ENCODE measurements at places on chromosomes 5 and 9.

- DNase-seq = no peak
These were observed 138.8 kb downstream of the ROR2 start for GRCh38 chr9:91811024-91811909.

DNA sequence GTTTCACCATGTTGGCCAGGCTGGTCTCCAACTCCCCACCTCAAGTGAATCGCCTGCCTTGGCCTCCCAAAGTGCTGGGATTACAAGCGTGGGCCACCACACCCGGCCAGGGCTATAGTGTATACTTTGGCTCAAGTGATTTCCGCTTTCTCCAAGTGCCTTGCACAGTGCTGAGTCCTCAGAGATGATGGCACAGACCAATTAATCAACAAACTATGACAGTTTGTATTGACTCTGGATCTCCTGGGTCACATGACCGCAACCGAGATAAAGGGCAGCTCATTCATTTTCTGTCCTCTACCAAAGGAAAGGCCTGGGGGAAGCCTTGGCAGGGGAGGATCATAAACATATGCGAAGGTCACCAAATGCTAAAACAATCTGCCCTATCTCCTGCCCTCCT is 11.4 kb upstream of the LARP1 start:
- no peak for DNase-seq

GRCh38 chr9:83572524-83572923 is 34.3 kb upstream of the FRMD3 start:
- DNase-seq = no peak

- DNase-seq = peak; percentile 13
These were observed 129.0 kb downstream of the COL23A1 start for GRCh38 chr5:178461004-178461730.

DNA sequence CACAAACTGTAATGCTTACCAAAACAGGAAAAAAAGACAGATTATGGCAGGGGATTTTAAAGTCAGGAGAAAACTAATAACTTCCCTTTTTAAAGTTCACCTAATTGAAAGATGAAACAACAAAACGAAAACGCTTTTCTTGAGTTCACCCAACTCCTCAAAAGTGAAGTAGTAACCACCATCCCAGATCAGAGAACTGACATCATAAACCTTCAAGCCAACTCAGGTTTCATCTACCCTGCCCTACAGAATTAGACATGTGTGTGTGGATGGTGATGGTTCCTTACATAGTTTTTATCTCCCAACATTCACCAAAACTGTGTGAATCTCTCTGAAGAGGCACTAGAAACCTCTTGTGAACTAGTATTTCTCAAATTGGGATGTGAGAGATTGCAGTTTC is 195.2 kb upstream of the PTGER4 start:
- no peak for DNase-seq

- DNase-seq = no peak
These were observed 163.6 kb upstream of the TLE4 start for GRCh38 chr9:79408200-79408599.

GRCh38 chr5:143249851-143250250 is 153.6 kb downstream of the NR3C1 start:
- no peak for DNase-seq

GRCh38 chr5:60487885-60488442 is 212.0 kb downstream of the DEPDC1B start:
- no peak for DNase-seq

DNA sequence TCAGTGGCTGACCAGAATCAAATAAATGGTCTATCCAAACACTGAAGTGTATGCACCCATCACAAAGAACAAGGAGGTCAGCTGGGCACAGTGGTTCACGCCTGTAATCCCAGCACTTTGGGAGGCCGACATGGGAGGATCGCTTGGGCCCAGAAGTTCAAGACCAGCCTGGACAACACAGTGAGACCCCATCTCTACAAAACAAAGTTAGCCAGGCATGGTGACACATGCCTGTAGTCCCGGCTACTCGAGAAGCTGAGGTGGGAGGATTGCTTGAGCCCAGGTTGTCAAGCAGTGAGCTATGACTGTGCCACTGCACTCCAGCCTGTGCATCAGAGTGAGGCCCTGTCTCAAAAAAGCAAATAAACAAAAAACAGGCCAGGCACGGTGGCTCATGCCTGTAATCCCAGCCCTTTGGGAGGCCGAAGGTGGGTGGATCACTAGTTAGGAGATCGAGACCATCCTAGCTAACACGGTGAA is 40.5 kb downstream of the SEMA4D start:
- no peak for DNase-seq

DNA sequence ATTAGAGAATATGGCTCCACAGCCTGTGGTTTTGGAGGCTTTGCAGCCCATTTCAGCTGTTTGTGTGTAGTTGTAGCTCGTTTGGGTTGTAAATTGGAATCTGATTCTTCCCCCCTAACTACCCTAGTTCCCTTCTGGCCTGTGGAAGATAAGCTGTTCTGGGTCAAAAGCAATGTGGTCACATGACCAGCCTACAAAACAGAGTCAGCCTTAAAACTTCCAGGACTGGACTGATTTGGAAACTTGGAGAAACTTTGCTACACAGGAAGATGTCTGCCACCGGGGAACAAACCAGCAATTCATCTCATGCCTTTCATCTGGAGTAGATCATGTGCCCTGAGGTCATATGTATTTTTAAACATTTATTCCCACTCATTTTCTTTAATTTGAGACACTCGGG is 83.8 kb downstream of the DAPK1 start:
- no peak for DNase-seq

- DNase-seq = no peak
These were observed 259.1 kb upstream of the CDH12 start for GRCh38 chr5:23112237-23112636.

DNA sequence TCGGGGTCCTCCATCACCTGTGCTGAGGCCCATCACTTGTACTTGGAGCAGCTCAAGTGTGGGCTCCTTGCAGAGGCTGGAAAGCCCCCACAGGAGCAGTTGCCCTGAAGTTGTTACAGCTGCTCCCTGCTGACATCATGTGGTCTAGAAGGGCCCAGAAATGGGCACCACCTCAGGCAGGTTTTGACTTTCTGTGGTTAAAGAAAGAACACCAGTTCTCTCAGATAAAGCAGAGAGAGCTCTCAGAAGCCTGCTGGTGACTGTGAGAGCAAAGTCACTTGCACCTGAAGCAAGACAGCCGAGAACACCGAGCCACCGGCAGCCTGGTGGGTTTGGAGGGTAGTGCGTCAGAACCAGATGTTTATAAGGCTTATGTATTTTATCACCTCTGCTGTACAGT is 70.4 kb downstream of the MVB12B start:
- no peak for DNase-seq

- no peak for DNase-seq
These were observed 8.4 kb upstream of the IRX2 start for GRCh38 chr5:2759696-2760461.

DNA sequence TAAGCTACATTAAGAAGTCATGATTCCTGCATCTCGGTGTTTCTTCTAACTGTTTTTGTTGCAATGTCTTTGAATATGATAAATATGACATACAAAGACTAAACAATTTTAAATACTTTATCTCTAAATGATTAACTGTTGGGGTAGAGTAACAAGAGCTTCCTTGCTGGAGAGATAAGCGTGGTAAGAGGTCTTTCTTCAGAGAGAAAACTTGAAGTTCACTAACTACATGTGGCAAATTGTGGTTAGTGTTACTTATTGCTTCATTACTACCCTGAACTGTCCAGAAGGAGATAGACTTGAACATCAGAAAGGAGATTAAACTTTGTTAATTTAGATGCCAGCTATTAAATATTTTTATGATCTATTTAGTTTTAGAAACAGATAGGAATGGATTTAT is 7.0 kb upstream of the ARSB start:
- no peak for DNase-seq

DNA sequence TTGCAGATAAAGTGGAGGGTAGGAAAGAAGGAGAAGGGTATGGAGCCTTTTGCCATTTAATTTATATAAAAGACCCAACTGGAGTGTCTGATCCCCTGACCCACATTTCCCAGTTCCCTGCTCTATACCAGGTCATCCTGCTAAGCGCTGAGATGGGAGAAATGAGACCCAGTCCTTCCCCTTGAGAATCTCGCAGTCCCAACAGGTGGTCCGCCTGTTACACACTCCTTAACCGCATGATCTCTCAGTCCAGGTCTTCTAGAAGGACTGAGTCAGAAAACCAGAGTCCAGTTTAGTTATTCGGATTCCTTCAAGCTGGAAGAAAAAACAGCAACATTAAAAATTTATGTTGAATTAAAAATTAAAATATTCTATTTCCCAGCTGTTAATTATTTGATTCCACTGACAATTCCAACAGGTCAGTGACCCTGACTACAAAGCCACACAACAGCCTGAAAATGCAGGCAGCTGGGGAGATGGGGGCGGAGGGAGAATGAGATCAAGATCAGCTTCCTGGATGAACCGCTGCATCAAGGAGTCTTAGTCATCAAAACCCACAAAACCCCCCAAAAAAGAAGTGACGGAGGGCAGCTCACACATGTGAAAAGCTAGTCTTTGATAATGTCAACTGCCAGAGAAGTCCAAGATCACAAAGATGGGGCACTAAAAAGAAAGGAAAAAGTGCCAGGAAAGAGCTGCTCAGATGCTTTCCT is 44.0 kb downstream of the GGTA1 start:
- no peak for DNase-seq

- no peak for DNase-seq
These were observed 31.1 kb downstream of the C5orf58 start for GRCh38 chr5:170263906-170264305.

- DNase-seq = no peak
These were observed 1.8 kb upstream of the TLE4 start for GRCh38 chr9:79569814-79570447.

DNA sequence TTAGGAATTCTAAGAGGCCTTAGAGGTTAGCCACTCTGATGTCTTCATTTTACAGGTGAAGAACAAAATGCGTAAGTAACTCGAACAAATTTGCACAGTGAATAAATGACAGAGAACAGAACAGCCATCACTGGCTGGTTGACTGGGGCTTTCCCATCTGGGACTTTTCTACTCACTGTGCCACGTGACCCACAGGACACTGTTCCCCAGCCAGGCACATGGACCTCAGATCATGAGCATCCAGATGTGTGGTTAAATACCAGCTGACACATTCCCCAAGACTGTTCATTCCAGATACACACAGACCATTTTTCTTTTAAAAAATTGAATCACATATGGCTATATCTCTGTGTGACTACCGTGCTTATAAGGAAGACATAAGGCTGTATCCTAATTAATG is 25.8 kb upstream of the MED10 start:
- DNase-seq = no peak

DNA sequence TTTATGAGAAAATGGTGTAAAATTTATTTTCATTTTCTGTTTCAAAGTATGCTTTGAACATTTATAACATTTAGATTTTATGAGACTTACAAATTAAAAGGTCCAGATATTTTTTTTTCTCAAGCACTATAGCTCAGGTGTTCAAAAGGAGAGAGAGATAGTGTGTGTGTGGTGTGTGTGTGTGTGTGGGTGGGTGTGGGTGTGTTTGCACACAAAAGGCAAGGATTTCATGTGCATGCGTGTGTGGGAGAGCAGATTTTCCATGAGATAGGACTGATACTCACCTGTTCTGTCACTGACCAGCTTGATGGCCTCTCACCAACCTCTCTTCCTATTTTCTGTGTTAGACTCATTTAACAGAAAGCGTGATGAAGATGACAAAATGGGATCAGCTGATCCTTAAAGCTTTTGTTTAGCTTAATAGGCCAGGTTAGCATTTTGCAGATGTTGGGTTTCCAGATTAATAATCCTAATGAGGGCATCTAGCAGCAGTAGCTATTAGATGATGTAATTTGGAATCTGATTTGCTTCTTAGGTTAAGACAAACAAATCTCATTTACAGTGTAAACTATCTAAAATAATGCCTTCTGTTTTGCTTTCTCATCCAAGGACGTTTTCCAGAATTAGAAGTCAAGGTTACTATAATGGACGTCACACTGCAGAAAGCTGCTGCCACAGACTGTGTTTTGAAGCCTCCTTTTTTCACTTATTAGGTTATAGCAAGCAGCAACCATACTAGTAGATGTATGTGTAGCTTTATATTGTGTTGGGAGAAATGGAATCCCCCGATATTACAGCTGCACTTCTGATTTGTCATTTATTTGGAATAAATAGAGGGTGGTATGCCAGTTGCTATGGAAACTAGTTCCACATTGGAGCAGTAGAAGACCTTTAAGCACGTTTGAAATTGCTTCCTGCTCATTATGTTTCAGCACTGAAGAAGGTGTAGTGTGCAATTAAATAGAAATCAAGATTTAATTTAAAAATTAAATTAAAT is 355.6 kb downstream of the TAF11L14 start:
- peak; percentile 37 for DNase-seq

Measured in NCI-H1930 (cell line).